ENCODE measurements at places on chromosomes 4 and X.

DNA sequence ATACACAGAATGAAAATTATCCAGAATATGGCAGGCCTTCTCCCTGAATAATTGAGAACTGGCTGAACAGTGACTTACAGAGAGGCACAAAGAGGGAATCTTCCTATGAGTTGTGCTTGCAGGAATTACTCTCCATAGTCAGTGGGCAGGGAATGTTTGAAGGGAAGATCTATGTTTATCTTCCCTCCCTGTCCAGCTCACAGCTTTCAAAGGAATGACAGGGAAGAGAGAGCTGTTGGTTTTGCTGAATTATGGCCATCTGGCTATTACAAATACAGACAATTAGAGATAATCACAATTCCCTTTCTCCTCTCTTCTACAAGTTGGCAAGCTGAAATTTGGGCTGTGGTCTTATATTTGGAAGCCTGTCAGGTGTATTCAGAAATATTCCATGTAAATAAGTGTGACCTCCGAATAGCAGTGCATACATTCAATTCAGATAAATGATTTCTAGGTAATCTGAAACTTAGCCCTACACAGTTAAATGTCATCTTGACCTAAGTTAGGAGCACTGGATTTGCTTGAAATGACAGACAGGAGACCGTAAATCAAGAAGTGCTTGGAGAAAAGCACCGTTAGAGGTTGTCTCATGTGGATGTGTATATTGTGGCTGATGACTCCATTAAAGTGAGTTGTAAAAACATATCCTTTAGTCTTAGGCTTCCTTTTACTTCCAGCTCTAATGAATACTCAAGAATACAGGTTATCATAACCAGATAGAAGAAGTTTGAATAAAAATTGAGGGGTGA, 136.8 kb downstream of the C4orf33 start:
- DNase-seq, result no peak

DNA sequence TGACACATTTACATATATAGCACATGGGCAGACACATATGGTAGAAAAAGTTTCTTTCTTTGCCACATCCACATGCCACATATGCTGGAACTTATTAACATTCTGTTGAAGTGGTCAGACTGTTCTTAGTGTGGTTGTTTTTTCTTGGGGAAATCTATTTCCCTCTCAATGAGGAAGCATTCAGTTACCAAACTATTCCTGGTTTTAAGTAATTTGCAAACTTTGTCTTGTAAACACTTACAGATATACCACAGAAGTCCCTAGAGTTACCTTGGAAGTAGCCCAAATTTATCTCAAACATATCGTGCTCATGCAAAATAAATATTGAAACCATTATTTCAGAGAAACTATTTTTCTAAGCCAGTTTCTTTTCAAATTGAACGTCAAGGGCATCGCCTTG, 625.5 kb upstream of the INTU start:
- DNase-seq, result no peak

DNA sequence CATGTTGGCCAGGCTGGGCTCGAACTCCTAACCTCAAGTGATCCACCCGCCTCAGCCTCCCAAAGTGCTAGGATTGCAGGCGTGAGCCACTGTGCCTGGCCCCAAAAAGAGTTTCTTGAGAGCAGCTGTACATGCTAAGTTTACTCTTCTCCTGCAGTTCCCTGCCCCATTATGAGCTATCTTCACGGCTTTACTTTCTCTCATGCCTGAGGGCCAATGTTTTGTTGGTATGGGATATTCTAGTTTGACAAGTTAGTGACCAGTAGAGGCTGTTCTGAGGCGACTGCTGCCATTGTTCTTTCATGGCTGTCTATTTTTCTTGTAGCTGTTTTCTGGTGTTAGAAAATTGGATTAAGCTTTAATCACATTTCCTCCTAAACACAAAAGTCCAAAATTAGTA, 78.0 kb upstream of the STX18 start:
- DNase-seq, result no peak

- no peak for DNase-seq
Measured at GRCh38 chrX:38166478-38167083, 54.1 kb downstream of the SRPX start.

- DNase-seq, result no peak
Measured at GRCh38 chr4:146049802-146050201, 111.2 kb upstream of the ZNF827 start.

- no peak for DNase-seq
Measured at GRCh38 chrX:8717354-8717753, 14.6 kb downstream of the ANOS1 start.

- DNase-seq, result no peak
Measured at GRCh38 chr4:163180090-163180489, 13.4 kb upstream of the NAF1 start.

DNA sequence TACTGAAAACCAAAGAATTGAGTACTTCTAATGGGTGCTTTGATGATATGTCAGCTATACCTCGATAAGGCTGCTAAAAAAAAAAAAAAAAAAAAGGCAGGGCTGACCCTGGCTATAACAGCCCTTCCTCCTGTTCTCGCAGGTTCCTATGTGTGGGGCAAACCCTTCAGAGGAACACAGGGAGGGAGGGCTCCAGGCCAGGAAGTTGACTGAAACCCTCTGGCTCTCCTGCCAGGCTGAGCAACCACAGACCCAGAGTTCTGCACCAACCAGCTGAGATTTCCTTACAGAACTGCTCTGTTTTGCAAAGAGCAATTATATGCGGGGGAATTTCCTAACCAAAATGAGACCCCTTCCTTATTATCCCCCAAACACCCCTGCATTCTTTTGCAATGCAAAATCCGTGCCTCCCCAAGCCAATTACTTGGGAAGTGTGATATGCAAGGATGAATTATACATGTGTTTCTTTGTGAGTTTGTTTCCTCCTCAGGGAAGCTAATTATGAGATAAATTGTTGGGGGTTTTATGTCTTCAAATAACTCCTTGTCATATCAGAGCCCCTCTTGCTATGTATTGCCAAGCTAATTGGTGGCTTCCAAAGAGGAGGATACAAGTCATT, 45.6 kb downstream of the PDHA1 start:
- no peak for DNase-seq

DNA sequence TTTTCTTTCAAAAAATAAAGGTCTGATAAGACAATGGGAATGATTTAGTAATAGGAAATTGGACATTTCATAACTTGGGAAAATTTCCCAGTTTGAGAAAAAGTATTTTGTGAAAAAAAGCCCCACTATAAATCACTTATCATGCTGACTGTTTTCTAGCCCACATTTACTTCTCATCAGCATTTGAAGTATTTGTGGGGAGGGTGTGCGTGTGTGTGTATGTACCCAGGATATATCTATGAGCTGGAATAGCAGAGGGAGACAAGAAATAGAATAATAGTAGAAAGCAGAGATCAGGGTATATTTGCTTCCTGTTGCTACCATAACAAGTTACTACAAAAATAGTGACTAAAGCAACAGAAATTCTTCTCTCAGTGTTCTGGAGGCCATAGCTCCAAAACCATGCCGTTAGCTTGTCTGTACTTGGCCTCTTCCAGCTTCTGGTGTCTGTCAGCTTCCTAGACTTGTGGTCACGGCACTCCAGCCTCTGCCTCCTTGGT, 139.8 kb downstream of the PTTG2 start:
- no peak for DNase-seq

GRCh38 chr4:75630937-75631329, 605 bp upstream of the CDKL2 start:
- no peak for DNase-seq

DNA sequence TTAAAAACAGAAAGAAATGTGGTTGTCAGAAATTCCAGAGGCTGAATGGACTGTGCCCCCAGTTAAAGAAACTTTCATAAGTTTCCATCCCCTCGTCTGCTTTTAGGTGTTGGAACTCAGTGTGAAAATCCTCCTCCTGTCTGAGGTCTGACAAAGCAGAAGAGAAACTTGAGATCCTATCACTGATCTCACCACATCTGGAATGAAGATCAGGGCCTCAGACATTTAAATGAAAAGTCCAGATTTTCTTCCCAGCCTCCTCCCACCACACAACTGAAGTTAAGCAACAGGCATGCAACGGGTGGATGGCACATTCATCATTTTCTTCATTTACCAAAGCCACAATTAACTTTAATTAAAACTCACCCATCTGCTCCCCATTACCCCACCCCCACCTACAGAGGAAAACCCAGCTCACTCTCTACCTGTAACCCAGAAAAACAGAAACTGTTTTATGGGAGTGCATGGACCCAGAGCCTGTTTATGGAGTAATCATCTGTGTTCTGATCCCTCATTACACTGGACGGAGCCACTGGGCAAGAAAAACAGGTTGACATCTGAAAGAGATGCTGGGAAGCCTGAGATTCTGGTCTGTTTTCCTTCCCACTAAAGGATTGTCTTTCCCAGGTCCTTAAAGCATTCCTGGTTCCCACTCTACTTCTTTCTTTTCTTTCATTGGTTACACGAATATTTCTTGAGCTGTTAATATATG, 58.1 kb upstream of the HOPX start:
- no peak for DNase-seq

GRCh38 chr4:90165883-90166282, 38.7 kb downstream of the CCSER1 start:
- DNase-seq, result no peak

DNA sequence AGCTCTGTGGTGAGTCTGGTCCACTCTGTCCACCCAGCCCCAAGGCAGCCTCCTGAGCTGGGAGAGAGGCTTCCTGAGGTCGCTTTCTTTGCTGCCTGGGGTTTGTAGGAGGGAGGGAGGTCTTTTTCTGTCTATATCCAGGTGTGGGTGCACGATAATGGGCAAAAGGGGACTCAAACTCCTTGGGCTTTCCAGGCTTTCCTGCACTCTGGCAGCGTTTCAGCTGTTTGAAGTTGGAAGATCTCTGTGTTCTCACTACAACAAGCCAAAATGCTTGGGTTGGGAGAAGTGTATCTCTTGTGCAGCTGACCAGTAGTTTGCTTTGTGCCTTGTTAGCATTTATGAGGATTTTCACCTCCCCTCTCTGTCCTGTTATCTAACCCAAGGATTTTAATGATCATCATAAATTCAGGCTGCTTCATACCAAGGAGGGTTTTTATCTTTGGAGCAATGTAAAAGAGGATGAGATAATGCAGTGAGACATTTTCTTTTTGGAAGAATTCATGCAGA, 126.3 kb downstream of the REPS2 start:
- DNase-seq, result no peak

- no peak for DNase-seq
Measured at GRCh38 chr4:141977433-141977832, 341.1 kb downstream of the IL15 start.

DNA sequence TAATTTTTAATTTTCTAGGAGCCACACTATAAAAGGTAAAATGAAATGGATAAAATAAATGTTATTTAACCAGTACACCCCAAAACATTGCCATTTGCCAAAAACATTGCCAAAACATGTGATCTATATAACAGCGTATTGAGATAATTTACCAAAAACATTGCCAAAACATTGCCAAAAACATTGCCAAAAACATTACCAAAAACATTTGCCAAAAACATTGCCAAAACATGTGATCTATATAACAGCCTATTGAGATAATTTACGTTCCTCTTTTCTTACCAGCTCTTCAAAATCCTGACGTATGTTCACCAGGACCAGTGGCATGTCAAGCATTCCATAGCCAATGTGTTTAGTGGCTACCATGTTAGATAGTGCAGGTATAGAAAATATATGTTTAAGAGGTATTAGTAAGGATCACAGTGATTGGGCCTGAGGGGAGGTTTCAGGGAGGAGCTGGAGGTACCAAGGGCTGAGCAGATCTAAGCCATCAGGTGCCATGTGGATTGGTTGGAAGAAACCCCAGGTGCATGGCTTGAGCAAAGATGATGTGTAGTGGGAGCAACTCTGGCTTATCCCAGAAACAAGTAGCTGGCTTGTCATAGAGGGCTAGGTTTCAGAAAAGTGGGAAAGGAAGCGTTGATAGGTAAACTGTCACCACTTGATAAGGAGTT, 42.6 kb downstream of the RAPGEF2 start:
- no peak for DNase-seq

- no peak for DNase-seq
Measured at GRCh38 chr4:162360369-162361149, 196.8 kb upstream of the FSTL5 start.

DNA sequence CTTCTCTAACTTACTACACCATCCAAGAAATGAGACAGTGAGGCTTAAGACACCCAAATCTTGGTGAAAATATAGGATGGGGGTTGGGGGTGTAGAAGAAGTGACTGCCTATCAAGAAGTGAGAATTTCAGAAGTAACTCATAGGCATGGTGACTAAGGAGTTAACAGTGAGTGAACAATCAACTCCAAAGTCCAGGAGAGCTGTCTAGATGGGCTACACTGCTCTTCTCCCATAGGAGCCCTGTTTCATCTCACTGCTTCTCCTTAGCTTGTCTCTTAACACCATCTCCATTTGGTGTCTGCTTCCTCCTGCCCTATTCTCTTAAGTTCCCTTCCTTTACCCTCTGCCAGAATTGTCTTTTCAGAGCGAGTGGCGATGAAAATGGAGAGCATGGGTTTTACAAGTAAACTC, 22.7 kb downstream of the FABP2 start:
- no peak for DNase-seq
